ENCODE measurements at places on chromosomes 11 and 22. TPM values are rescaled to one million over a fixed set of nuclear protein-coding genes. Genes with fewer than 3 reads are reported as not detected.

GRCh38 chr11:119340335-119341221, at the start of gene C1QTNF5:
Gene C1QTNF5, minus strand, starts transcription at chr11:119340883. Its CDS starts 486 bp downstream, at chr11:119340397.
- DNase-seq, result peak; percentile 79

DNA sequence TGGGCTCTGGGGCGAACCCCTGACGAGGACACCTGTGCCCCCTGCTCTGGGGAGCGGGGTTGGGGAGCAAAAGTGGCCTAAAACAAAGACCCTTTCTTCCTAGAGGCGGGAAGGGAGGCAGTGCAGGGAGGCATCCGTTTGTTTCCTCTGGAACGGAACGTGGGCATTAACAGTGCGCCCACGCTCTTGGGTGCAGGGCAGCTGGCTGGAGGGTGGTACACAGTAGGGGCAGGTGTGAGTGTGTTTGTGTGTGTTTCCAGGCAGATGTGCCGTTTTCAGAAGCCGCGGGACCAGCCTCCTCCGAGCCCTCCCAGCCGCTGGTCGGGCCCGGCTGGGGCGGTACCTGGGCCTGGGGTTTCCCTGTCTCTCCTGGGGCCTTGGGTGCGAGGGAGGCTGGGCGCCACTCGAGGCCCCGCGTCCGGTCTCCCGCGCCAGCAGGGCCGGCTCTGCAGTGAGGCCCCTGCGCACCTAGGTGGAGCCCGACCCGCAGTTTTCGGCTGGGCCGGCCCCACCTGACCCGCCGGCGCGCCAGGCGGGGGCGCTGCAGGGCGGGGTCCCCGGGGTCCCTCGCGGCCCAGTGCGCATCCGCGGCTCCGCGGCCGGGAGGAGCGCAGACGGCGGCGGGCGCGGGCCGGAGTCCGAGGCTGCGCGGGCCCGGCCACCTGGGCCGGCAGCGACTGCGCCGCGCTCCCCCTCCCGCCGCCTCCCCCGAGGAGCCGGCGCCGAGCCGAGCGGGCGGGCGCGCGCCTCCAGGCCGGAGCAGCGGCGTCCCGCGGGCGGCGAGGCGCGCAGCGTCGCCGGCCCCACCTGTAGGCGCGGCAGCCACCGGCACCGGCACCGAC, 1252.7 kb downstream of the BRD1 start:
- DNase-seq, result peak; percentile 91

DNA sequence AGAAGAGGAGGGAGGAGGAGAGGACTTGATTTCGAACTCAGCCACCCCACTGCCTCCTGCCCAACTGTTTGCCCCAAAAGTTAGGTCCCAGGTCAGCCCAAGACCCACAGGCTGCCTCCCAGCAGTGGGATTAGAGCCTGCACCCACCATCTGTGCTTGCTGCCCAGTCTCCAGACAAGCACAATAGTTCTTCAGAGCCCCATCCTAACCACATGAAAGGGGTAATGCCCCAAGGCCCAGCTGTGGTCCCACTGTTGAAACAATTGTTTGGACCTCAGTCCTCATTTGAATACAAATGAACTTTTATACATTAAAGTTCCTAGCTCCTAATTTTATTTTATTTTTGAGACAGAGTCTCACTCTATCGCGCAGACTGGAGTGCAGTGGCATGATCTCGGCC, 5.4 kb upstream of the VPS51 start:
- DNase-seq, result no peak

- no peak for DNase-seq
Measured at GRCh38 chr11:25981998-25982397, 349.9 kb upstream of the ANO3 start.

Gene HBG2
- total RNA-seq, result not detected

Gene EIF3F
- 351 TPM for total RNA-seq

All from endodermal cell (in vitro differentiated cells).